M059J (cell line): ENCODE measurements at places on chromosomes 13 and 19. TPM values are rescaled to one million over a fixed set of nuclear protein-coding genes. Genes with fewer than 3 reads are reported as not detected.

Gene FREM2
- 0.12 and 0.76 TPM in 2 replicates for total RNA-seq

Gene PSG3
- total RNA-seq: 0.64 and 0.84 TPM in 2 replicates

Gene CCDC194
- total RNA-seq: 0.47 TPM in 1 of 2 replicates, not detected in the other

Gene HIF3A
- total RNA-seq: not detected in 2 replicates

Gene FXYD5
- total RNA-seq: 183 and 256 TPM in 2 replicates
